ENCODE measurements at places on chromosomes 12 and 14.

- peak; percentile 46 for DNase-seq
These were observed 42.0 kb downstream of the TRAF3 start for GRCh38 chr14:102819176-102819628.

DNA sequence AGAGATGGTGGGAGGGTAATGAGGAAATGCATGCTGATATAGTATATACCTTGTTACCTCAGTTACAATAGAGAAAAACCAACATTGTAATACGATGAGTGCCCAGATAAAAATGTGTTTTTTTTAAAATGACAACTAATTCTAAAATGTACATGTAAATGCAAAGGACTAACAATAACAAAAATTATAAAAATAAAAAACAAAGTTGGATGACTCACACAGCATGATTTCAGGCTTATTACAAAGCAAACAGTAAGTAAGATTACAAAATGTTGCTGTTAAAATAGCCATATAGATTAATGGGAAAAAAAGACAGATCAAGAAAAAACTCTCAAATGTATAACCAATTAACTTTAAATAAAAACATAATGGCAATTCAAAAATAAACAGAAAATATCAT, 1099.4 kb downstream of the FSCB start:
- no peak for DNase-seq

DNA sequence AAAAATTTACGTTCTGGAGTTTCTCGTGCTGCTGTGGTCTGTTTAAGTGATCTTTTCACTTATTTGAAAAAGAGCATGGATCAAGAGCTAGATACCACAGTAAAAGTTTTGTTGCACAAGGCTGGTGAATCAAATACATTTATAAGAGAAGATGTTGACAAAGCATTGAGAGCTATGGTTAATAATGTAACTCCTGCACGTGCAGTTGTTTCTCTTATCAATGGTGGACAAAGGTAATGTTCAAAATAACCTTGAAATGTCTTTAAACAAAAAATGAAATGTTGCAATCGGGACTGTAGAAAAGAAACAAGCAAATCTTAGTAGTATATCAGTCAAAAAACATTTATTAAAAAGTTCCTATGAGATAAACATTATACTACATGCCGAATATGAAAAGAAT, 39.3 kb upstream of the PRPF39 start:
- no peak for DNase-seq

GRCh38 chr12:59122784-59123183, 202.5 kb upstream of the LRIG3 start:
- DNase-seq = no peak

DNA sequence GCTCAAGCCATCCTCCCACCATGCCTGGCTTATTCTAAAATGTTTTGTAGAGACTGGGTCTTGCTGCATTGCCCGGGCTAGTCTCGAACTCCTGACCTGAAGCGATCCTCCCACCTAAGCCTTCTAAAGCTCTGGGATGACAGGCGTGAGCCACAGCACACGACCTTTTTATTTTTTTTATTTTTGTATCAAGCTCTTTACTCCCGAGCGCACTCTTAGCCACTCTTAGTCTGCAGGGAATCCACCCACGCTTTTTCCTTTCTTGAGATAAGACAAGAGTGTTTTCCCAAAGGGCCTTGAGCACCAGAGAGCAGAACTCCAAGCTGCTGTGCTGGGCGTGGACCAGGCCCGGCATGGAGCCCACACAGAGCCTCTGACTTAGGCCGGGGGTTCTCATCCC, 23.4 kb downstream of the MAP1LC3B2 start:
- DNase-seq = no peak
